Endothelial cell of coronary artery (primary cell): ENCODE measurements at places on chromosomes 5 and 9. TPM values are rescaled to one million over a fixed set of nuclear protein-coding genes. Genes with fewer than 3 reads are reported as not detected.

The SLC23A1 gene
- not detected in 2 replicates for total RNA-seq

The COX7C gene
- 199 and 246 TPM in 2 replicates for total RNA-seq

The SIGMAR1 gene
- total RNA-seq = 41.1 and 46.3 TPM in 2 replicates

The SVEP1 gene
- total RNA-seq = under 0.01 and 0.66 TPM in 2 replicates

The LPAR1 gene
- 0.09 and 3.3 TPM in 2 replicates for total RNA-seq

The C6 gene
- not detected in 2 replicates for total RNA-seq

The LECT2 gene
- not detected in 2 replicates for total RNA-seq

The SLC34A3 gene
- not detected in 2 replicates for total RNA-seq

The DOCK2 gene
- 0.36 and 0.75 TPM in 2 replicates for total RNA-seq

The BARHL1 gene
- not detected in 2 replicates for total RNA-seq

The RAI14 gene
- 182 and 222 TPM in 2 replicates for total RNA-seq

The ZNF454 gene
- 1.2 TPM in 1 of 2 replicates, not detected in the other for total RNA-seq

The PLPP7 gene
- 0.90 and 3.3 TPM in 2 replicates for total RNA-seq

The TERT gene
- total RNA-seq = not detected in 2 replicates

The FABP6 gene
- not detected in 2 replicates for total RNA-seq

The FAM78A gene
- total RNA-seq = 2.3 and 4.5 TPM in 2 replicates
